ENCODE measurements at places on chromosomes 12 and 14.

DNA sequence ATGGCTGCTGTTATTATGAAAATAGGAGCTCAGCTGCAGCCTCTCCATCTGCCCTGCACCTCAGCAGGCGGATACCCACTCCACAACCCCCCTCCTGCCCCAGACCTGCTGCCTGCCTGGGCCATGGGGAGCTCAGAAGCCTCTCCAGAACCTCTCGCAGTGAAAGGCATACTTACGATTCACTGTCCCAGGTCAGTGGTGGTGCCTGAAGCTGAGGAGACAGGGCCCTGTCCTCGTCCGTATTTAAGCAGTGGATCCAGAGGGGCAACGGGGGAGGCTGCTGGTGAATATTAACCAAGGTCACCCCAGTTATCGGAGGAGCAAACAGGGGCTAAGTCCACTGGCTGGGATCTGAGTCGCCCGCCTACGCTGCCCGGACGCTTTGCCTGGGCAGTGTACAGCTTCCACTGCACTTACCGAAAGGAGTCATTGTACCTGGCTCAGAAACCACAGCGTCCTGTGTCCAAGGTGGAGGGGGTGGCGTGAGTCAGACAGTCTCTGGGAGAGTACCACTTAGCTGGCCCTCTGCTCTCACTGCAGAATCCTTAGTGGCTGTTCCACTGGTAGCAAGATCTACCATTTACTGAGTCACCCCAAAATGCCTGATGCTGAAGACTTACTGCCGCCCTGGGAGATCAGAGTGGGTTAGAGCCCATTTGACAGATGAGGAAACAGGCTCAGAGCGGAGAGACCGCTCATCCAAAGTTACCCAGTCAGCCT lies at the start of gene SERPINA1:
TSS of gene SERPINA1 (minus strand) at position 219 of the 720 bp plus-strand sequence. CDS start 5,365 bp downstream, outside the sequence.
- DNase-seq: no peak

DNA sequence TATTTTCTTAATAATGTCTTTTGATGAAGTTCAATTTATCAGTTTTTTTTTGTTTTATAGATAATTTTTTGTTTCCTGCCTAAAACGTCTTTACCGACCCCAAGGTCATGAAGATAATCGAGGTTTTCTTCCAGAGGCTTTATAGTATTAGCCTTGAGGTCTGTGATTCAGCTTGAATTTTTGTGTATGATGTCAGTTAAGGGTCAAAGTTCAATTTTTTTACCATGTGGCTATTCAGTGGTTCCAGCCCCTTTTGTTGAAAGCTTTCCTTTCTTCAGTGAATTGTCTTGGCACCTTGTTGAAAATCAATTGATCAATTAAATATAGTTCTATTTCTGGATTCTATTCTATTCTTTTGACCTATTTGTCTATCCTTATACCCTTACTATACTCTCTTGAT lies 3.2 kb upstream of the MGST1 start:
- no peak for DNase-seq

- DNase-seq: no peak
These were observed 3.1 kb upstream of the FIGNL2 start for GRCh38 chr12:51851413-51852124.

- no peak for DNase-seq
These were observed 286.3 kb upstream of the ATP2B1 start for GRCh38 chr12:89994911-89995310.

DNA sequence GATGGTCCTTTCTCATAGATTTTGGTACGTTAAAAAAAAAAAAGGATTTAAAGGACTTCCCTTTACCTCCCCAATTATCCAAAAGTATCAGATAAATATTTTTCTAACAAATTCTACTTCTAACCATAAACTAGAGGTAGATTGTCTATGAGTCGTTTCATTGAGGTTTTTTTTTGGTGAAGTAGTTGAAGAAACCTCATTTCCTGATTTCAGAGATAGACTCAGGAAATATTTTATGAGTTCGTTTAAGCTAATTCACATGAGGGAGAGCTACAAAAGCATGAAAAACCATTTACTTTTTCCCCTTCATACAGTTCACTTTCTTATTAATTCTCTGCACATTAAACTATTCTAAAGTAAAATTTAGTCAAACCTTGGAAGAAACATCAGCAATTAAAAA lies 112.5 kb downstream of the RALGAPA1 start:
- DNase-seq: no peak

DNA sequence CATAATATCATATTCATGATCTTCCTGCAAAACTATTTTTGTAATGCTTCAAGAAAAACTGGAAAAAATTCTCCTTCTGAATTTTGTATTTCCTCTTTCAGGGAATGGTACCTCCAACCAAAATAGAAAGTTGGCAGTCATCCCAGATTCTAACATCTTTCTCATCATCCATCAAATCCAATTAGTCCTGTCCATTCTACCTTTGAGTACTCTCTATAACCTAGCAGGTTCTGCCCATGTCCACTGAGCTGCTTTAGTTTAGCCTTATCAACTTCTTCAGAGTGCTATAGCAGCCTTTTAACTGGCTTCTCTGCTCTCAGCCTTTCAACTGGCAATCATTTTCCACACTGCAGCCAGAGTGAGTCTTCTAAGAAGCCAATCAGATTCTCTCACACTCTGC lies 236.2 kb downstream of the AKAP6 start:
- no peak for DNase-seq

DNA sequence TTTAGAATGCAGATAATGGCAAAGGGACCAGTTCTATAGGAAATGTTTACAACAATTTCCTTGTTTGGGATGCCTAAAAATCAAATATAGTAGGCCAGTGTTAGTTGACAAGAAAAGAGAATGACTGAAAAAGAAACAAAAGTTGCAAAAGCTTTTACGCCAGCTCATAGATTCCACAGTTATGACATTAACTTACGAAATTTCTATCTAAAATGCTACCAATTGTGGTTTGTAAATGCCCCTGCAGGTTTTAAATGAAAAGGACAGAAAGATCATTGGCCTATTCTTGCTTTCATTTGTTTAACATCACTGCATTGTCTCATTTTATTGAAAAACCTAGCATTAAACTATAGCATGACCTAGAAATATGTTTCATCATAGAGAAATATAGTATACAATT lies 345.8 kb downstream of the CCDC91 start:
- DNase-seq: no peak

DNA sequence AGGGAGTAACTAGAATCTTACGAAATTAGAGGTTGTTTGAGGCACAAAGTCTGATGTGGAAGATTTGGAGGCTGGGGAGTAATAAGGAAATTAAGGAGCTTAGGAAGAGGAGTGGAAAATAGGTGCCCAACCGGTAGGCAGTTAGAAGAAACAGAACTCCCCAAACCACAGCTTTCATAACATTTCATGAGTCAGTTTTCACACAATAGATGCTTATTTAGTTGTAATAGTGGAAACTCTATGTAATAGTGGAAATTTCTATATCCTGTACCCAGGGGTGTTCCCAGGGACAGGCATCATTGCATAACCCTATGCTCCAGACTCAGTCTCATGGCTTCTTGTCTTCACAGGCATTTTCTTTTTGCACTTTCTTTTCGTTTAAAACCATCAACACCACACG lies 8.3 kb downstream of the C3AR1 start:
- no peak for DNase-seq

DNA sequence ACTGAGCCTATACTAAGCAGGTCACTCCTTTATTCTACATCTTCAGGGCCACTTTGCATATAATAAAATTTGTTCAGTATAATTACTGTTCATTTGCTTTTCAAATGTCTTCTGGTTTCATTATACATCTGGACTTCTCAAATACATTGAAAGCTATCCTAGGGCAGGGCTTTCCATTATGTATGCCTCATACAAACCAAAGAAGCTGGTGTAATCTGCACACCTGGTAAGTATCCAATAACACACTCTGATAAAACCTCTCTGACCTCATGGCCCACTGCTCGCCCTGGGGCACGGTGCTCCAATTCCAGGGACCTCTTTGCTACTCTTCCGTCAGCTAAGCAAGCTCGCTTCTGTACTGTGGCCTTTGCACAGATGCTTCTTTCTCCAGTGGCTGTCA lies 21.9 kb upstream of the ISM2 start:
- DNase-seq: no peak

- DNase-seq: no peak
These were observed 63.0 kb downstream of the TMEM121 start for GRCh38 chr14:105589161-105589925.

GRCh38 chr12:116201908-116202307 lies 75.6 kb downstream of the MED13L start:
- no peak for DNase-seq

- no peak for DNase-seq
These were observed 29.5 kb upstream of the HIGD1C start for GRCh38 chr12:50922820-50923219.

DNA sequence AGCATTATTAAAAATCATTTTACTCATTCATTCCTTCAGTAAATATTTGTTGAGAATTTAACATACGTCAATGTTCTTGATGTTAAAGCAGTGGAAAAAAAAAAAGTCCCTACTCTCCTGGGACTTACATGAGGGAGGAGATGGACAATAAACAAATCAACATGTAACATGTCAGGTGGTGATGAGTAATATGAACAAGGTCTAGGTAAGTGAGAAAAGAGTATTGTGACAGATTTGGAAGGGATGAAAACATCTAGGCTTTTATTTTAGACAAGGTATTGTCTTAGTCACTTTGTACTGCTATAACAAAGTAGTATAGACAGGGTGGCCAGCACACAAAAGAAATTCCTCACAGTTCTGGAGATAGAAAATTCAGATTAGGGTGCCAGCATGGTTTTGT lies 167.2 kb downstream of the FSCB start:
- DNase-seq: no peak

- no peak for DNase-seq
These were observed 93.5 kb downstream of the GALNT8 start for GRCh38 chr12:4813741-4814140.

DNA sequence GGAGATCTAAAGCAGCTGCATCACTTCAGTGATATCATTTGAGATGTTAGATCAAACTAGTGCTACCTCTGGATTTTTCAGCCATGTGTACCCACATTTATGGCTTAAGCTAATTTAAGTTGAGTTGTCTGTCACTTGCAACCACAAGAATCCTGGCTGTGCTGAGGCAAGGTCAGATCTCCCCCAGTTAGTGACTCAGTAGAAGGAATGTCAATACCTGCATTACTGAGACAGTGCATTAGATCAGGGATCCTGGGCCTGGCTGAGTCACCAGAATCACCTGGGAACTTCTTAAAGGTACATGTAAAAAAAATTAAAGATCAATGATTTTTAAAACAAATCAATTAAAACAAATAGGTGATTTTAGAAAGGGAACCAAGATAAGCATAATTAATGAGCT lies 84.6 kb upstream of the GRIN2B start:
- DNase-seq: no peak

DNA sequence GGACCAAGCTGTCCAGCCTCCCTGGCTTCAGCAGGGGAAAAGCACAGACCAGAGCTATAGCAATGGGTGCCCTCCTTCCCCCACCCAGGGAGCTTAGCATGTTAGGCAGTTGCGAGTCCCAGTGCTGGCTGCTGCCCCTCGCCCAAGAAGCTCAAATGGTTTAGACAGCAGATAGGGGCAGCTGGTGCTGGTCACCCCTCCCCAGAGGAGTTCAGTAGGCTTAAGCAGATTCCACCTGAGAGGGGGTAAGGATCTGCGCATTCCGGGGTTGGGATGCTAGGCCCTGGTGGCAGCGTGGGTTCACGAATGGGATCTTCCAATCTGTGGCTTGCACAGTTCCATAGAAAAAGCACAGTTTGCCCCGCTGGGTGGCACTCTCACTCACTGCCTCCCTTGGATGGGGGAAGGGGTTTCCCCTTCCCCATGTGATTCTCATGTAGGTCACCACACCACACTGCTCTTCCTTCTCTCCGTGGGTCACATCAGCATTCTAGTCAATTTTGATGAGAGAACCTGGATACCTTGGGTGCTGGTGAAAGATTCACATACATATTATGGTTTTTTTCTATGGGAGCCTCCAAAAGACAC lies 665.6 kb downstream of the C12orf50 start:
- no peak for DNase-seq

DNA sequence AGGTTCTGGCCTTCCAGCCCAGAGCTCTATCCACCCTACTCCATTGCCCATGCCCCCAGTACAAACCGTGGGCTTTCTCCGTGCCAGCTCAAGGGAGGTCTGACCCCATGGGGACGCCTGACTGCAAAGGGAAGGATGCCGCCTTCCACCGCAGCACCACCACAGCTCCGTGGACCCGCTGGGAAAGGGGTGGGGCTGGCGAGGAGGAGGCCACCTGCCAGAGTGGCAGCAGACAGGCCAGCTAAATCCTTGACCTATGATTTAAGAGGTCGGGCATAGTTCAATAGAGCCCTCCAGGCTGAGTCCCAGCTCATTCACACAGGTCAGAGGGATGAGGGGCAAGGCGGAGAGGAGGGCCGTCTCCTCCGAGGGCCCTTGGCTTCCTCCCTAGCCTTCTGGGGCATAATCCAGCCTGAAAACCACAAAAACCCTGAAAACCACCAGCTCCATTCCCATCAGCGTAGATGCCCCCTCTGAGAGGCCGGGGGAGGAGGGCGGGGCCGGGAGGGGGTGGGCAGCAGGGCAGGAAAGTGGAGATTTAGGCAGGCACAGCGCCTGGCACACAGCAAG lies 14.9 kb upstream of the FIGNL2 start:
- DNase-seq: no peak

- DNase-seq: peak; percentile 15
These were observed 231.2 kb downstream of the ETNK1 start for GRCh38 chr12:22856178-22856577.

- no peak for DNase-seq
These were observed 96.8 kb downstream of the LGR5 start for GRCh38 chr12:71536279-71536938.

- DNase-seq: no peak
These were observed 98.9 kb upstream of the HMGA2 start for GRCh38 chr12:65725376-65725775.

GRCh38 chr12:113237748-113238147 lies 16.5 kb downstream of the TPCN1 start:
- no peak for DNase-seq

DNA sequence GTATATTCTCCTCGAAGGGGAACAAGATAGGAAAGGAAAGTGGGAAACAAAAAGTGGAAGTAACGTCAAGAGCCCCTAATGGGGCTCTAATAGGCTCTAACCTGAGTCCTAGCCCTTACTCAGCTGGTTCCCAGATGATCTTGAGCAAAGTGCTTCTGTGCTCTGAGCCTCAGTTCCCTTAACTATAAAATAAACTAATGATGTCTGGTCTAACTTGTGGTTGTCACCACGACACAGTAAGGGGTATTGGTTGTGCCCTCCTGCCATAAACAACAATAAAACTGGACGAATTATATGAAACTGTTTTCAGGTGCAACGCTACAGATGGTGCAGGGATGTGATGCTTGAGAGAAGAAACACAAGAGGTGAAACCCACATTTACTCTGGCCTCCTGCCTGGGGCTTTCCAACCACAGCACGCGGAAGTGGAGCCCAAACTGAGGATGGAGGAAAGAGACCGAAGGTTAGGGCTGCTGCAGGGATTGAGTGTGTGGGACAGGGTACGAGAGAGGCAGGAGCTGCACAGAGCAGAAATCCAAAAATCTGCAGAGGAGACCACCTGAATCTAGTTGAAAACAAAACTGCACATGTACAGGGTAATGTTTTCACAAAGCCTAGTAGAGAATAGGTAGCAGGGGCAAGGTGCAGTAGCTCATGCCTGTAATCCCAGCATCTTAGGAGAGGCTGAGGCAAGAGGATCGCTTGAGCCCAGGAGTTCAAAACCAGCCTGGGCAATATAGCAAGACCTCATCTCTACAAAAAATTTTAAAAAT lies 45.6 kb upstream of the BCL2L14 start:
- DNase-seq: no peak

- no peak for DNase-seq
These were observed 215.1 kb downstream of the CACNA1C start for GRCh38 chr12:2267703-2268470.

- no peak for DNase-seq
These were observed 795.4 kb downstream of the SLC6A15 start for GRCh38 chr12:84117190-84117589.
